Activated CD4-positive, alpha-beta T cell treated with anti-CD3 and anti-CD28 coated beads, Interleukin-2, amount 50 U/mL, for 4 hours (primary cell): ENCODE measurements at places on chromosomes 3 and 15.

DNA sequence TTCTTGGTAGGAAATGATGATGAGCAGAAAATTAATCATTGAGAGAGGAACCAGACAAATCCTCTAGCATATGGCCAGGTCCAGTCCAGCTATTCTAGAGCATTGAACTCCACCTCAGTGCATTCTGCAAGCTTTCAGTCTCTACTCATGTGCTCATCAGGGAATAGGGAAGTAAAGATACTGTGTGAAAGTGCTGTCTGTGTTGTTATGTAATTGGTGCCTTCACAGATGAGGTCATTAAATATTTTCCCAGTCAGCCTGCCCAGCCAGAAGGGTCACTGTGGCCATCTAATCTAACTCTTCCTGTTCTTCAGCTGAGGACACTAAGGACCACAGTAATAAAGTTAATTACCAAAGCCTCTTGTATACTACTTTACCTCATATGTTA is 28.2 kb downstream of the C3orf62 start:
- DNase-seq: no peak

- no peak for DNase-seq
Observed at GRCh38 chr15:92473756-92474155, 80.1 kb downstream of the ST8SIA2 start.

DNA sequence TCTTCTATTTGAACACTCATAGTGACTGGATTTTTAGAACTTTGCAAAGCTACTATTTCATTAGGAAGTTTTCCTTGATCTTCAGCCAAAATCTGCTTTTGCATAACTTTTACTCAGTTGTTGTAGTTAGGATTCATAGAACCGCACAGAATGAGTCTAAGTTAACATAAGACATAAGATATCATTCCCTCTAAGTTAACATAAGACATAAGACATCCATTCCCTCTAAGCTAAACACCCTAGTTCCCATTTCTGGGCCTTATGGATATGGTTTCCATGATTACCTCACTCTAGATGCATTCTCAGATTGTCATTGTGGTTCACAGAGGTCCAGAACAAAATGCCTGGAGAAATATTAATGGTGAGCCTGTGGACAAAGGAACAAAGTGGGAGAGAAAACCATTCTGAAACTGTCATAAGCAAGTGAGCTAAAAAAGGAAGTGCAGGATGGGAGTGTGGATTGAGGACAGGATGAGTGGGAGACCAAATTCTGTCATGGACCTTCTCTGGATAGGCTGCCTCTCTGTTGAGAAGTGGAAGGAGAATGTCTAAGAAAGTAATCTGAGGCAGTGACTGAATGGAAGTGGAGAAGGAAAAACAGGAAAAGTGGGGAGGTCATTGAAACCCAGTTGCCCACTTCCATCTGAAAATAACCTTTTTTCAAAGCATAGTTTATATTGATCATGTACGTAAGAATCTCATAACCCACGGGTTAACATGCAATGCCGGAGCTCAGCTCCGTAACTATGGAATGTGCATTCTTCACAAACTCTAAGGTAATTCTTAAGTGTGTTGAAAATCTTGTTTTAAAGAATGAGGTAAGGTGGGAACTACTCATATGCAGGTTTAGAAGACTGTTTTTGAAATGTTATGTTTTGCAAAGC is 37.4 kb upstream of the SECISBP2L start:
- DNase-seq: no peak

DNA sequence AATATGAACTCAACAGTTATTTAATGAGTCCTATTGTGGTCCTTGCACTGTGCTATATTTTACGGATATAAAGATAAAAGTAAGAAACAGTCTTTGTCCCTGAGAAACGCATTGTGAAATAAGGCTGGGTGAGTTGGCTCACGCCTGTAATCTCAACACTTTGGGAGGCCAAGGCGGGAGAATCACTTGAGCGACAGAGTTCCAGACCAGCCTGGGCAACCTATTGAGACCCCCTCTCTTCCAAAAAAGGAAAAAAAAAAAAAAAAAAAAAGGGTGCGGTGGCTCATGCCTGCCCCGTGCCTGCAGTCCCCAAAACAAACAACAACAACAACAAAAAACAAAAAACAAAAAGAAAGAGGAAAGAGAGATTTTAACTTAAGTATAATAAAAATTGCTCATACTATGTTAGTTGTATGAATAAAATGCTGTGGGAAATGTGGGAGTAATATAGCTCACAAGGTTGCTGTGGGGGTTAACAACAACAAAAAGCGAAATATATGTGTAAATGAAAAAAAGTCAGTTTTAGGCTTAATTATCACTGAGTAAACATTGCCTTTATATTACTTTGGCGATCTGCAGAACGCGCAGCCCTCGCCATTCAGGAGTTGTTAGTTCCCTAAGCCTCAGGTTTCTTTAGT is 461 bp upstream of the FNDC3B start:
- DNase-seq: no peak

GRCh38 chr3:184497804-184498203 is 63.8 kb upstream of the EPHB3 start:
- no peak for DNase-seq
